ENCODE measurements at places on chromosomes 2 and 18.

- peak; percentile 78 for DNase-seq
These were observed 105.4 kb downstream of the CPO start for GRCh38 chr2:207044379-207045362.

- no peak for DNase-seq
These were observed 574.8 kb downstream of the LRP1B start for GRCh38 chr2:141555876-141556470.

- DNase-seq: no peak
These were observed 40.3 kb upstream of the ATP8B1 start for GRCh38 chr18:57843386-57843785.

- DNase-seq: no peak
These were observed 183.0 kb downstream of the MYO5B start for GRCh38 chr18:50011813-50012435.

DNA sequence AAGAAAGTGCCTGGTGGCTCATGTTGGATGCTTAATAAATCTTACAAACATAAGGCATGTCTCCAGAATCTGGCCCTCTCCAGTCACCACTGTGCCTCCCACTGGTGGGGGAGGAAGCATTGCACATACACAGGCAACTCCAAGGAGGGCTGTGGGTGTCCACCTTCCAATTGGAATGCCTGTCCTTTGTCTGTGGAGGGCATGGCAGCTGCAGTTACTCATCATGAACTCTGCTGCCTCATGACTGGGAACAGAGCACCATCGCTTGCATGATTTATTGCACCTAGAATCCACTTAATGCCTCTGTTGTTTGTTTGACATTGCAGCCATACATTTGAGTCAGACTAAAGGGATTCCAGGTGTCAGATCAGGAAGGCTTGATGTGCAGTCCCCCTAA is 278.9 kb downstream of the PRKCE start:
- no peak for DNase-seq

GRCh38 chr2:86020984-86021383 is 84.7 kb downstream of the POLR1A start:
- DNase-seq: no peak
